HS-27A (cell line): ENCODE measurements at places on chromosomes 12 and 14.

DNA sequence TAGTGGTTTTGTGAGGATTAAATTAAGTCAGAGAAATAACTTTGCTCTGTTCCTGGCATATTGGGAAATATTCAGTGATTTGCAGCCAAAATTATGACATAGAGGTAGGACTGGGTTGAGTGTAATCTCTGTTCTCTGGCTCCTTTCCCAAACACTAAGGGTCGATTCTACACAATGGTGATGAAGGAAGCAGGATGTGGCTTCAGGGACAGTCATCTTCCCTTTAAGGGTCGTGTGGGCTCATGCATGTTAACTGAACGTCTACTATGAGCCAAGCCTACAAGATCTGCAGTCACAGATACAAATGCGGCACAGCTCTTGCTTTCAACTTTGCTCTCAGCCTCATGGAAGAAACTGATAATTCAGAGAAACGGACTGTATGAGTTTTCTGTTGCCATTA is 381.6 kb downstream of the VRK1 start:
- no peak for DNase-seq

DNA sequence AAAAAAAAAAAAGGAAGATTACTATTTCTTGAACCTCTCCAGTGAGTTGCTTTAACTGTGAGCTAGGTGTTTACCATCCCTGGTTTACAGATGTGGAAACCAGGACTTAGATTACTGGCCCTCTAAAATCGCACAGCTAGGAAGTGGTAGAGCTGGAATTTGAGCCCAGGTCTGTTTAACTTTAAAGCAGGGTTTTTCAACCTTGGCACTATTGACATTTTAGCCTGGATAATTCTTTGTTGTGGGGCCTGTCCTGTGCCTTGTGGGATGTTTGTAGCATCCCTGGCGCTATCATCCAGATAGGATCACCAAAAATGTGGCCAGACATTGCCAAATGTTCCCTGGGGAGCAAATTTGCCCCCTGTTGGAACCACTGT is 28.5 kb upstream of the SMOC1 start:
- no peak for DNase-seq

DNA sequence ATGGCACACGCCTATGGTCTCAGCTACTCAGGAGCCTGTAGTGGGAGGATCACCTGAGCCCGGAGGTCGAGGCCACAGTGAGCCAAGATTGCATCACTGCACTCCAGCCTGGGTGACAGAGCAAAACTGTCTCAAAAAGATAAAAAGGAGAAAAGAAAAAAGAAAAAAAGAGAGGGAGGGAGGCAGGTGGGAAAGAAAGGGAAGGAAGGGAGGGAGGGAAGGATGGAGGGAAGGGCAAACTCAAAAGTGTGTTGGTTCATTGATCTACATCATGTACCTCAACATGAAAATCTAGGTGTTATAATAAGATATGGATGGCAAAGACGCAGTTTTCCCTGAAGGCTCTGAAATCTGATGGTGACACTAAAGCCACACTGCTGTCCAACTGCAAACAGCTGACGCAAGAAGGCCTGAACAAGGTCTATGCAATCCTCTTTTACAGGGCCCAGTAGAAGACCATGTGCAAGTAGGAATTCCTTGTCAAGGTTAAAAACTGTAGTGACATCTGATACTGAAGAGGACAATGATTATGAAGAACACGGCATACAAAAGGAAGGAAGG is 143.6 kb downstream of the ITPR2 start:
- DNase-seq: no peak

DNA sequence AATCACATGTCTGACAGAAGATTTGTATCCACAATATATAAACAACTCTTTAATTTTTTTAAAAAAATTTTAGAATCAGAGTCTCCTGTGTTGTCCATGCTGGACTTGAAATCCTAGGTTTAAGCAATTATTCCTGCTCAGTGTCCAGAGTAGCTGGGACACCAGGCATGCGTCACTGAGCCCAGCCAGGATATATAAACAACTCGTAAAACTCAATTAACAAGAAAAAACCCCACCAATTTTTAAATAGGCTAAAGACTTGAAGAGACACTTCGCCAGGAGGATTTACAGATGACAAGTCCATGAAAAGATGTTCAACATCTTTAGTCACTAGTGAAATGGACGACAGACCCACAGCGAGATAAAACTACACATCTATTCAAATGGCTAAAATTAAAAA is 2.0 kb upstream of the SCN8A start:
- DNase-seq: no peak

- no peak for DNase-seq
These were observed 106.7 kb downstream of the AEBP2 start for GRCh38 chr12:19546027-19546426.

GRCh38 chr14:71726580-71727021 is 205.6 kb upstream of the RGS6 start:
- DNase-seq: no peak

GRCh38 chr12:4828176-4828575 is 81.5 kb upstream of the KCNA1 start:
- no peak for DNase-seq

DNA sequence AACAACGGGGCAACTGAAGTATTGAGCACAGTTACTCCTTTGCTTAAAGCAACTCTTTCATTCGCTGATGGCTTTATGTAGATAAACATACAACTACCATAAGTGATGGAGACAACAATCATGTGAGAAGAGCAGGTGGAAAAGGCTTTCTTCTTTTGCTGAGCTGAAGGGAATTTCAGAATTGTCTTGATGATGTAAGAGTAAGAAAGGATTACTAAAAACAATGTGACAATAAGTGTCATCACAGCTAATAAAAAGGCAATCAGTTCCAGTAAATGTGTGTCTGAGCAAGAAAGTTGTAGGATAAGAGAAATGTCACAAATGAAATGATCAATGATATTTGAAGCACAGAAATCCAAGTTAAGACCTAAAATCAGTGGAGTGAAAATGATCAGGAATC is 647 bp downstream of the OR6C70 start:
- DNase-seq: no peak

GRCh38 chr12:28121433-28121832 is 68.8 kb upstream of the CCDC91 start:
- DNase-seq: no peak

- DNase-seq: no peak
These were observed 1.4 kb upstream of the TMEM132C start for GRCh38 chr12:128265566-128265965.

GRCh38 chr14:96078625-96079016 is 39.5 kb downstream of the C14orf132 start:
- DNase-seq: no peak

DNA sequence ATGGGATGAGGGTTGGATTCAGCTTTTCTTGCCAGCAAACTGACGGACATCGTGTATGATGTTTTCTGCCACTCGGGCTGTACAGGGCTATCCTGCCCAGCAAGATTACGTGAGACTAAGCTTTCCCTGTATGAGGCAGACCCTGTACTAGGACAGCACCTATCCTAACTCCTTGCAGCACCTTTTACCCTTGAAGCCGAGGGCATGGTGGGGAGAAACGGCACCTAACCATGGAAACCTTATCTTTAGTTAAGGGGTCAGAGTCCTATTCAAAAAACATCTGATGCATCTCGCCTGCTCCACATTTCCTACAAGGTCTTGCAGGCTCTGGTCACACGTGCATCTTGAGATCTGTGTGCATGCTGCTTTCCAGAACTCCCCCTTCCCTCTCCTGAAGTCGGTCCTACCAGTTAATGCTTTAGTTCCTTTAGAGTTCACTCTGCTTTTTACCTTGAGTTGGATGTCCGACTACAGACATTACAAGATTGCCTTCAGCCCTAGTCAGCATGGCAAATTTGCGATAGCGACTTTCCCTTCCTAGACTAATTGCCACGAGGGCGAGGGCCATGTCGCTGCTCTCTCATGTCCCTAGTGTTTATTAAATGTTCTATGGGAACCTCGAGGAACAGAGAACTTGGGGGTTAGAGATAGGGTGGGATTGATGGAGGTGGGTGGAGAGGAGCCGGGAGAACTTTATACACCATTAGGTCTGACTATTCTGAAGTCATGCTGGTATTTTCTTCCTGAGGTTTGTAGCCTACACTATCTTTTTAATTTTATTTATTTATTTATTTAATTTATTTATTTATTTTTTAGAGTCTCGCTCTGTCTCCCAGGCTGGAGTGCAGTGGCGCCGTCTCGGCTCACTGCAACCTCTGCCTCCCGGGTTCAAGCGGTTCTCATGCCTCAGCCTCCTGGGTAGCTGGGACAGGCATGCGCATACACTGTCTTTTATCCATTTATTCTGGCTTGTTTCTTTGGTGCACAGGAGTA is 6.6 kb downstream of the RAN start:
- no peak for DNase-seq

DNA sequence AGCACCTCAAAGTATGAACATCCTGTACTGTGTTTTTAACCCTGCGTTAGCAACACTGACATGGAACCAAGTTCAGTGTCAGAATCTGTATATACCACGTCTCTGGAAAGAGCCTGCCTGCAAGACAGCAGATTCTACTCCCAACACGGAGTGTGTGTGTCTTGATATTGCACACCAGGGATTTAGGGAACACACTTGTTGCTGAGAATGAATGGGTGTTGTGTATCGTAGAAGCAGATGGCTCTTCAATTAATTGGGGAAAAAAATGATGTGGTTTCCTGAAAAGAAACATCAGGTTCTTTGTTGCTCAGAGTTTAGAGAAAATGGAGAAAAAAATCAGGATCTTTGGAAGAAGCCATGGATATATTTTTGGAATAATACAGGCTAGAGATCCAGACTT is 170.8 kb downstream of the EGLN3 start:
- DNase-seq: no peak

GRCh38 chr12:4943938-4944284 is 34.2 kb downstream of the KCNA1 start:
- DNase-seq: no peak

DNA sequence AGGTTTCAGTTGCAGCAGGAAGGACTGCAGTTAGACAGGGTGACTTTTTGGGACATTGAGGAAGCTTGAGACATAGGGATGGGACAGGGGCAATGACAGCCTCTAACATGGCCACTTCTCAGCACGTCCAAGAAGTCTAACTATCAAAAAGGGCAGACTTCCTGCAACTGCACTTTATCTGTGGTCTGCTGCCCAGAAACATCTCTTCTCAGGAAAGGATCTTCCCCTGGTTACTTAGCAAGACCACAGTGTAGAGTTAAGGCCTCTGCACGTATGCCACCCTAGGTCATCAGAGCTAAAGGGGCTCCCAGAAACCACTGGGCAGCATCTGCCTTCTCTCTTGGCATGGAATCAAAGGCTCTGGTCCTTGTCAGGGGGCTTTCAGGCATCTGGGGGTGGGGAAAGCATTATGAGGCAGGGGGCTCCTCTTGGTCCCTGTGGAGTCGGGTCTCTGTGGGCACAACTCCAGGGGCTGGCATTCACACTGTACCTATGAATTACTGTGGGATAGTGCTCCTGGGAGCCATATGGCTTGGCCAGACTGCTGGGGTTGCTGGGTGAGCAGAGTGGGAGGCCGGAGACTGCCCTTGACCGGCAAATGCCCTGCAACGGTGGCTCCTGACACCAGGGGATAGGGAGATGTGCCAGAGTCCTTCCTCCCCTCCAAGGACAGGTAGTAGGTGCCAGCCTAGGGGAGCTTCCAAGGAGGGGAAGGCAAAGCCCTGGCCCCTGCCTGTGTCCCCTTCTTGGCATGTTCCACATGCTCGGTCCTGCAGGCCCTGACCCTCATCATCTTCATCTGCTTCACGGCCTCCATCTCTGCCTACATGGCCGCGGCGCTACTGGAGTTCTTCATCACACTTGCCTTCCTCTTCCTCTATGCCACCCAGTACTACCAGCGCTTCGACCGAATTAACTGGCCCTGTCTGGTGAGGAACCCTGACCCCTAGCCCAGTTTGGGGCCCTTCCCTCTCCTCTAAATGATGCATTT is 1.0 kb downstream of the CMTM5 start:
- no peak for DNase-seq

DNA sequence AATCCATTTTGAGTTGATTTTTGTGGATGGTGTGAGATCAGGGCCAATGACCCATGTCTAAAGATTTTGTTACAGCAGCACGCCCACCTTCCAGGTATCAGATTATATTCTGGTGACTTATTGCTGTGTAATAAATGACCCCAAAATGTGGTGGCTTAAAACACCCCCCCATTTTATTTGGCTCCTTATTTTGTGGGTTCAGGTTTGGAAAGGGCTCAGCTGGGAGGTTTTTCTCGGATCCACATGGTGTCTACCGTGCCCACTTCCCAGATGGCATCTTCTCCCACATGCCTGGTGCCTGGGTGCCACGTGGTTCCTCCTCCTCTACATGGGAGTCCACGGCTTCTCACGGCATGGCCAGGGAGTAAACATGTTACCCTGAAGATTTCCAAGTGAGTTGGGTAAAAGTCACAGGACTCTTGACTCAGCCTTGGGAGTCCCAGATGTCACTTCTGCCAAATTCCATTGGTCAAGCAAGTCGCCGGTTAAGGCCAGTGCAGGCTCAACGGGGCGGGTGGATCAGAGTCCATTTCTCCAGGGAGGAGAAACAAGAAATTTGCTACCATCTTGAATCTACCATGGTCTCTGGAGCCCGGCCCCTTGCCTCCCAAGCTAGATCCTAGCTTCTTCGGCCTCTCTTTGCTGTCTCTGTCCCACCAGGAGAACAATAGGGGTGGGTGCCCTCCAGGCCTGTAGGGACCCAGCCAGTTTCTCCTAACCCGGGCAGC is 214.3 kb downstream of the KIF26A start:
- no peak for DNase-seq

- no peak for DNase-seq
These were observed 129.2 kb upstream of the ARHGAP5 start for GRCh38 chr14:31947680-31948595.
